Brain (organoid and tissue), 16 donors: ENCODE measurements at places on chromosomes 2 and 18. TPM values are rescaled to one million over a fixed set of nuclear protein-coding genes. Genes with fewer than 3 reads are reported as not detected.

DNA sequence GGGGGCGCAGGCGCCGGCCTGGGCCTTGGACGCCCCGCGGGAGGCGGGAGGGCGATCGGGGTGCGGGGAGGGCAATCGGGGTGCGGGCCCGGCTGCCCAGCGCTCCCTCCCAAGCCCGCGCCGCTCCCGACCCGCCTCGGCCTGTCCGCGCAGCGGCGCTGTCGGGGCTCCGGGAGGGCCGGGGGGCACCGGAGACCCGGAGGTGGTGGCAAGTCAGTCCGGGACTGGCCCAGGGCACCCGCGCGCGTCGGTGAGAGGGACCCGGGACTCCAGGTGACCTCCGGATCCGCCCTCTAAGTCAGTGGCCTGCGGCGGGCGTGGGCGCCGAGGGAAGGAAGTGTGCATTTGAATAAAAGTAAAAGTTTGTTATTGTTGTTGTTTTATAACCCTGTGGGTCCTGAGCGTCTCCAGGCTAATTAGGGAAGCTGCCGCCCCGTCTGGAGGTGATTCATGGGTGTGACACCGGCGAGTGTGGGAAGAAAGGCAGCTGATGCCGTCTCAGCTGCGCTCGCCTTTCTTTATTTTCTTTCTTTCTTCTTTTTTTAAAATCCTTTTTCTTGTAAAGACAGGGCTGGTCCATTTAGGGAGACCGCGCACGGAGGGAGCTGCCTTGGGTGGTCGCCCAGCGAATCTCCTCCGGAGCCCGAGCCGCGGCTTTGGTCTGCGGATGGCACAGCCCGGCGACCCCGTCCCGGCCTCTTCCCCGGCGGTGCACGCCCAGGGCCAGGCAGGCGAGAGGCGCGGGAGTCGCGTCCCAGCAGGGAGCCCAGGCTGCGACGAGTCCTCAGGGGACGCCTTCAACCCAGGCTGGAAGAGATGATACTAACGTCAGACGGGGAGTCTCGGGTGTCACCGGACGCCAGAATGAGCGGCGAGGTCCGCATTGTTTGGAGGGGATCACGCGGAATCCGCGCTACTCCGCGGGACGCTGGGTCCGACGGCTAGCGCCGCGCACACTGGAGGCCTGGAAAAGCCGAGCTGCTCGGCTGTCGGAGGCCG is 627 bp upstream of the CRACDL start:
- no peak for DNase-seq

DNA sequence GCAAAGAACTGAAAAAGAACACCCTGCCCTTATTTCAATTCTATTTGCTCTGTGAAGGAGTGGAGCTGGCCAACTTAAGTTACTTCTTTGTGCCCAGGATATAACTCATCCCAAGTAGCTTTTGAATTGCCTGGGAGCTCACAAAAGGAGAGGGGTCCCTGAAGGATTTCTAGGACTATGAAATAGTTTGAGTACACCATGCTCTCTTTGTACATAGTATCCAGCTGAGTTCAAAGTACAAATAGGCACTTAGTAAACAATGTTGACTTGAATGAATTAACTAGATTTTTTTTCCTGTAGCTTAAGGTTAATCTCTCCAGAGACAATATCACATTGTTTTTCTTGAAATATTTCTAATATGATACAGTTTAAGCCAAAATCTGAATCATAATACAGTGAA is 47.7 kb downstream of the ZC3H15 start:
- DNase-seq: no peak

DNA sequence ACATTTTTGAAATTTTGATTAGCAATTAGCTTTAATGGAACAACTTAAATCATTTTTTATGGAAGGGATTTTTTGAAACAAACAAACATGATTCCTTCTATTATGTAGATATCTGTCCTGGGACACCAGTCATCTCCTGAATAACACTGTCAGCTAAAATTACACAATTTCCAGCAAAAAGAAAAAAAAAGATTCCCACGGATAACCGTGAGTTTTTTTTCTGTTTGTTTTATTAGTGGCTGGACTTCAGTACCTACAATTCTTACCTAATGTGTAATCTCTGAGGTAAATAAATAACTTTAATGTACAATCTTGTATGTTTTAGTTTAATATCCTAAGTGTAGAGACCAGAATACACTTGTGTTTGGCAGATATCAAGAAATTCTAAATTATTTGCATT is 126.6 kb upstream of the KYNU start:
- no peak for DNase-seq

Gene CFAP65
- 0.61 TPM for polyA plus RNA-seq

GRCh38 chr2:176664478-176664877 is 395.2 kb downstream of the MTX2 start:
- no peak for DNase-seq

- peak; percentile 58 for DNase-seq
Observed at GRCh38 chr2:74439803-74440377, 1.8 kb downstream of the RTKN start.

GRCh38 chr18:79479761-79480161 is 84.0 kb downstream of the NFATC1 start:
- DNase-seq: no peak

DNA sequence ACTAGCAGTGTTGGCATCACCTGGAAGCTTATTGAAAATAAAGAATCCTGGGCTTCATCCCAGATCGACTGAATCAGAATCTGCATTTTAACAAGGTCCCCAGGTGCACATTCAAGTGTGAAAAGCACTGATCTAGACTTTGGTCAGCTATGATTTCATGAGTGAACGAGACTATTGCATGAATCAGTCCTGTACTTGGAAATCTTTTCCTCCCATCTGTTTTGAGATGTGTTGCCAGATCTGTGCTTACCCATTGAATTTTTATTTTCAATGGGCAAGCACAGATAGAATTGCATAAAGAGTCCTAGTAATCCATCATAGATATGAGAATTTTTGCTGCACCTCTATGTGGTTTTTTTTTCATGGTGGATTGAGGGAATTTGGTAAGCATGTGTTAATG is 64.0 kb downstream of the PMS1 start:
- DNase-seq: no peak

GRCh38 chr18:54359233-54359632 is 1.5 kb downstream of the C18orf54 start:
- DNase-seq: no peak

DNA sequence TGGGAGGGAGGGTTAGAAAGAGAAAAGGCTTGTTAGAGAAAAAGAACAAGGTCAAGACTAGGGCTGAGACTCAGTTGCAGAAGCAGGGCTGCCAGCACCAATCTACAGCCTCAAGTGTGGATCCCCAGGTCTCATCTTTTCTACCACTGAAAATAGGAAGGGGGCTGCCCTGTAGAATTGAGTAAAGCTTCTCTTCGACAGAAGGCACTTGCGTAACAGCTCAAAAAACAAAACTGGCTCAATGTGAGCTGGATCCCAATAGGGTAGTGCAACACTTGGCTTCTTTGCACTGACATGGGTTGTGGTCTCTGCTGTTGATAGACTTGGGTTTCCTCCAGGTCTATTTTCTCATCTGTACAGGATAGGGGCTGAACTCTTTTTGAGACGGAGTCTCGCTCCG is 1.8 kb upstream of the MPV17 start:
- DNase-seq: no peak

Gene CROCC2
- not detected for polyA plus RNA-seq

Gene ACADL
- 0.81 TPM for polyA plus RNA-seq
